ENCODE measurements at places on chromosomes 12 and 14. TPM values are rescaled to one million over a fixed set of nuclear protein-coding genes. Genes with fewer than 3 reads are reported as not detected.

Gene CLEC6A
- not detected for polyA plus RNA-seq

Gene CMA1
- polyA plus RNA-seq, result not detected

Gene LRTM2
- 2.4 TPM for polyA plus RNA-seq

Gene LUM
- 0.20 TPM for polyA plus RNA-seq

Gene RNF212B
- polyA plus RNA-seq, result not detected

Gene AVPR1A
- 0.06 TPM for polyA plus RNA-seq

Gene BDKRB2
- polyA plus RNA-seq, result not detected

Gene FAM181A
- polyA plus RNA-seq, result not detected

Gene EFS
- polyA plus RNA-seq, result 0.92 TPM

Gene ANO4
- 11.1 TPM for polyA plus RNA-seq

Gene CCDC177
- 3.2 TPM for polyA plus RNA-seq

Gene NKX2-8
- polyA plus RNA-seq, result not detected

Gene SERPINA12
- not detected for polyA plus RNA-seq

Gene RPS6KL1
- 187 TPM for polyA plus RNA-seq

Gene TAS2R43
- polyA plus RNA-seq, result 1.1 TPM

Gene DPY19L2
- 37.9 TPM for polyA plus RNA-seq

Gene NEUROD4
- polyA plus RNA-seq, result not detected

Gene ART4
- polyA plus RNA-seq, result not detected

Gene INHBE
- polyA plus RNA-seq, result 2.3 TPM

Gene ERP27
- polyA plus RNA-seq, result not detected

Gene TBX3
- polyA plus RNA-seq, result not detected

Gene CLEC9A
- not detected for polyA plus RNA-seq

Gene UBC
- 1,177 TPM for polyA plus RNA-seq

Gene KRT86
- not detected for polyA plus RNA-seq

Gene SIX1
- polyA plus RNA-seq, result not detected

Gene SMCO2
- polyA plus RNA-seq, result 2.4 TPM

Gene NGB
- 0.87 TPM for polyA plus RNA-seq

Gene SDR9C7
- polyA plus RNA-seq, result 0.63 TPM

Gene GDF11
- 14.7 TPM for polyA plus RNA-seq

Gene SLC8A3
- polyA plus RNA-seq, result 5.0 TPM

Gene ZBTB25
- polyA plus RNA-seq, result 5.3 TPM

Gene GLI1
- polyA plus RNA-seq, result 4.2 TPM

Gene FOXG1
- 54.0 TPM for polyA plus RNA-seq

Gene TRIM9
- polyA plus RNA-seq, result 15.9 TPM

Gene LGR5
- polyA plus RNA-seq, result 0.16 TPM

Gene DBX2
- polyA plus RNA-seq, result 0.07 TPM

Gene KRT72
- not detected for polyA plus RNA-seq

Gene ACOT4
- polyA plus RNA-seq, result 1.1 TPM

Gene BEGAIN
- 28.2 TPM for polyA plus RNA-seq

Gene TAS2R30
- 0.53 TPM for polyA plus RNA-seq

Gene SRGAP1
- 4.8 TPM for polyA plus RNA-seq

Gene KRT3
- not detected for polyA plus RNA-seq

Gene FKBP3
- polyA plus RNA-seq, result 189 TPM

Gene REP15
- not detected for polyA plus RNA-seq

Gene IAPP
- polyA plus RNA-seq, result not detected

Gene ZDHHC17
- polyA plus RNA-seq, result 217 TPM

Gene GPRC5A
- polyA plus RNA-seq, result not detected

Gene SLC6A12
- polyA plus RNA-seq, result 0.22 TPM

Gene CFAP73
- polyA plus RNA-seq, result not detected

Gene ZNF10
- polyA plus RNA-seq, result 52.3 TPM

Gene ADAM21
- polyA plus RNA-seq, result 0.58 TPM

Gene SCN8A
- 14.2 TPM for polyA plus RNA-seq

Gene P2RX7
- not detected for polyA plus RNA-seq

Gene RNASE3
- not detected for polyA plus RNA-seq
